ENCODE measurements at places on chromosomes 7 and 10.

GRCh38 chr7:140035400-140036223 lies 27.1 kb downstream of the PARP12 start:
- DNase-seq, result no peak

- DNase-seq, result no peak
Observed at GRCh38 chr7:143460271-143460979, 17.2 kb downstream of the TAS2R60 start.

DNA sequence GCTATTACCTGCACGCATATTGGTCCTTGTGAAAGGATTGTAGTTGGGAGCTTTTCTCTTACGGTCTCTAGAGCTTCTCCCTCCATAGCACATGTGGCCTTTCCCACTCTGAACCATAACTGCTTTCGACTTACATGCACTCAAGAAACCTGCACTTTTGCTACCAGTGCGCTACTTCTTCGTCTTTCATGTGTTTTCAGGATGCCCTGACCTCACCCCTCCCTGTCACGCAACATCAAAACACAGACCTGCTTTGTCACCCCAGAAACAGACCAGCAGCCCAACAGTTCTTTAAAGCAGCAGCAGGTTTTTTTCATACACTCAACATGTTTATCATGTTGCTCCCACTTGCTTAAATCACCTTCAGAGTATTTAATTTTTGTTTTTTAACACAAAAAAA lies 243.5 kb upstream of the TCF7L2 start:
- no peak for DNase-seq

- DNase-seq, result no peak
Observed at GRCh38 chr10:118742782-118743181, 12.0 kb downstream of the CACUL1 start.

- DNase-seq, result no peak
Observed at GRCh38 chr7:7427363-7427762, 108.3 kb downstream of the COL28A1 start.

DNA sequence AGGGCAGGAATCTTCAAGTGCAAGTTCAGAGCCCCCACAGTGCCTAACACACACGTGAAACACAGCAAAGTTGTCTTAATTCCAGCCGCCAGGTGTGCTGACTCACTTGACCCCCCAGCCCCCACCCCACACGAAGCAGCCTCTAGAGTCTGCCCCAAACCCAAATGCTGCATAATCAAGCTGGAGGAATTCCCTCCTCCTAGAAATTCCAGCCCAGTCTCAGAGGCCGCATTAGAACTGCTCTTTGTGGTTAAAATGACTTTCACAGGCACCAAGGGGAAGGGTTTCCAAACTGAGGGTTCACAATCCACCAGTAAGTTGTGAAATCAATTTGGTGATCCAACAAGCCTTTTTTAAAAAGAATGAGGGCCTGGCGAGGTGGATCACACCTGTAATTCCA lies 67.0 kb upstream of the PLXNA4 start:
- no peak for DNase-seq

DNA sequence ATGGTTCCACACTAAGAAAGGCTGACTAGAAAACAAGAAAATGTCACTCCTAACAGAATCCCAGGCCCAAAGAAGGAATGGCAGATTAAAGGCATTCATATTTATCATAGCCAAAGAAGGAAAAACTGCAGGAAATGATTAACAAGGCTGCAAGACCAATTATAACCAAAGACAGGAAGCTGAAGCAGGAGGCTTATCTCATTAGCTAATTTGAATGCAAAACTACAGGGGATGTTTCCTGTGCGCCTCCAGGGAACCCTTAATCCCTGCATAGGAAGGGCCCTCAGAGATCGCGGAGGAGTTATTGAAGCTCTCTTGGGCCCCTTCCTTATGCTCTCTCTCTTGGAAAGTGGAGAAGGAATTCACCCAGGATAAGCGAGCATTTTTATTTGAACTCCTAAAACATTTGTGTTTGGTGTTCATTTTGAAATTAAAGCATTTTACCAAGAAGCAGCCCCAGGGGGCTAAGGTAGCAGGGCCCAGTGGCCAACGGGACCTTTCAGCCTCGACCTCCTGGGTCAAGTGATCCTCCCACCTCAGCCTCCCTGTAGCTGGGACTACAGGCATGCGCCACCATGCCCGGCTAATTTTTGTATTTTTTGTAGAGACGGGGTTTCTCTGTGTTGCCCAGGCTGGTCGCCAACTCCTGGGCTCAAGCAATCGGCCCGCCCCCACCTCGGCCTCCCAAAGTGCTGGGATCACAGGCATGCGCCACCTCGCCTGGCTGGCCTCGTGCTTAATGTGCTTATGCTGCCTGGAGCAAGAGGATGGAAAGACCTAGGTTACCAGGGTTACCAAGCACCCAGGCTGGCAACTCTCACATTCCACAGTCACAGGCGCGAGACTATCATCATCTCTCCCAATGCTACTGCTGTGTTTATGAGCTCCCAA lies 24.1 kb upstream of the PROSER2 start:
- DNase-seq, result no peak

Measured in heart right ventricle (tissue), 16 donors.